LoVo (cell line): ENCODE measurements at places on chromosomes 4 and X.

- no peak for DNase-seq
These were observed 225.9 kb downstream of the NR3C2 start for GRCh38 chr4:148216321-148216720.

DNA sequence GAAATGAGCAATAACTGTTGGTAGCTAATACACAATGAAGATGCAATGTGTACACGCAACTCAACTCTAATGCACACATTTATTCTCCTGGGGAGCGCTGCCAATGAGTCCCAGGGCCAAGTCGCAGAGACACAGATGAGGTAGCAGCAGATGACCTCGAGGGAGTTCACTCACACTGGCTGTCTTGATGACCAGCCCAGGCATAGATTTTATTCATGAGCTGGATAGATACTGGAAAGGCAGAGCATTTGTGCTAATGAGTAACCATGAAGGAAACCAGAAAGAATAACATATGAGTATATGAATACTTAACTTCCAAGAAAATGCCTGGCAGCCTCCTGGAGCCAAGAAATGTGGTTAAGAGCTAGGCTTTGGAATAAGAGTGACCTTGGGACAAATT is 42.3 kb downstream of the RASL11B start:
- DNase-seq: no peak

- DNase-seq: no peak
These were observed 23.5 kb downstream of the CXCL8 start for GRCh38 chr4:73763877-73764276.

DNA sequence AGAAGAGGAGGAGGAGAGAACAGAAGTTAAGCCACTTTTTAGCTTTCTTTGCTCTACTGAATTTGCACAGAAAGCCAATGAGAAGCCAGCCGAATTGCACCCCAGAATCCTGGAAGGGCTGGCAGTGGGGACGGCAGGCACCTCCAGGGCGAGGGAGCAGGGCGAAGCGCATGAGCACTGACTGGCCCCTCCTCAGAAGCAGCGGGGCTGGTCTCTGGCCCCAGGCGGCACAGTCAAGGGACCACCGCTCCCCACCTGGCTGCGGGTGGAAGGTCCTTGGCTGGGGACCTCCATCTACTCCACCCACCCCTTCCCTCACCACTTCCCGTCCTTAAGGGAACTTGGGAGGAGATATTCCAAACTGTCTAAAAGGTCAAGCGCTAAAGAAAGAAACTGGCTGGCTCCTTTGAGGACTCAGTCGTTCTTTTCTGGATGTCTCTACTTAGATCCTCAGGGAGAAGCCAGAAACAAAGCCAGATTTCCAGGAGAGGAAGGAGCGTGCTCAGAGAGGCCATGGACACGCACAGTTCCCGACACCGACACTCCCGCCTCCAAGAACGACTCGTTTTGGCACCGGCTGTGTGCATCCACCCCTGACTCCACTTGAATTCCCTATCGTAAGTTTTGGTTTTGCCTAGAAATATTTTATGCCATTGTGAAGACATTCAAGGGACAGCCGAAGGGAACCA is 59.5 kb upstream of the CRMP1 start:
- DNase-seq: no peak

DNA sequence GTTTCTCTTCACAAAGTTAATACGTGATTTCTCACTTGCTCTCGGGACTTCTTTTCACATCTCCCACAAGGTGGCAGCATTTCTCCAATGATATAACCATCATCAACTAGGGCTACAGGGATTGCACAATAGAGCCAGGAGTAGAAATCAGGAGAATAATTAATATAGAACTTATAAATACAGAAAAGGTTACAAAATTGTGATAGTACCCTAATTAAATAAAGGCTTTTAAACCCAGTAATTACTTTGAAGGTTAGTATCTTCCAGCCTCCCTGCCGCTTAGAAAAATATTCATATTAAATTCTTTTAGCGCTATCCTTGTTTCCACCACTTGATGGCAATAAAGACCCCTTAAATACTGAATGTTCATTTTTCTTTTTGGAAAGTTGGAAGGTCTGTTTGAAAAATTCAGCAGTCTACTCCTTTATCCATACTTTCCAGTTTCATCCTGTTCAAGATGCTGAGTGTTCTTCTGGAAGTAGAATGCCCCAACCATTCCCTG is 65.8 kb downstream of the RASGEF1B start:
- DNase-seq: peak; percentile 82

DNA sequence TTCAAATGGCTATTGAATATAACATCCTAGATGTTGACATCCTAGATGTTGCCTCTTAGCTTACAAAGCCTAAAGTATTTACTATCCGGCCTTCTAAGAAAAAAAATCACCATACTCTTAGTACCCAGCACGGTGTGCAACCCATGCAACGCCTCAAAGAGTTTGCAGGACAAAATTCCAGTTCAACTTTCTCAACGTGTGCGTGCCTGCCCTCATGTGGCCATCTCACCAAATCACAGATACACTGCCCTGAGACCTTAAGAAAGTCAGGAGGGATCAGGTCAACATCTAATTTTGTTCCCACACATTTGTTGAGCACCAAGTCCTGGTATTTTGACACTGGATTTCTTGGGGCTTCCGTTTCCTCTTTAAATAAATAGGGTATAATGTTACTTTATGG is 68.3 kb downstream of the CRMP1 start:
- peak; percentile 3 for DNase-seq

DNA sequence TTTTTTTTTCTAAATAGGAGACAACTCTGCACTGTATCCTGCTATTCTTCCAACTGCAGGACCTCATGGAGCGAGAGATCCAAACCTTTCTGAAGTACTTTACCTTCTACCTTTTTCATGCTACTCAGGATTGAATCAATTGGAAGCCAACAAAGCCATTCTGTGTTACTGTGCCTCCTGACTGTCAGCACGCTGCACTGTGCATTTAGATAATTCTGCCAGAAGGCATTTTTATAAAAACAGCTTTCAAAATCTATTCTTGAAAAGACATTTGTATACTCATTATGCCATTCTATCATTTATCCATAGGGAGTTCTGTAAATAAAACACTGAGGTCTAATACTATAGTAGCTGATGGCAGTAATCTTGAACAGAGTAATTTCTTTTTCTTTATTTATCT is 142.8 kb downstream of the SLIT2 start:
- DNase-seq: no peak

DNA sequence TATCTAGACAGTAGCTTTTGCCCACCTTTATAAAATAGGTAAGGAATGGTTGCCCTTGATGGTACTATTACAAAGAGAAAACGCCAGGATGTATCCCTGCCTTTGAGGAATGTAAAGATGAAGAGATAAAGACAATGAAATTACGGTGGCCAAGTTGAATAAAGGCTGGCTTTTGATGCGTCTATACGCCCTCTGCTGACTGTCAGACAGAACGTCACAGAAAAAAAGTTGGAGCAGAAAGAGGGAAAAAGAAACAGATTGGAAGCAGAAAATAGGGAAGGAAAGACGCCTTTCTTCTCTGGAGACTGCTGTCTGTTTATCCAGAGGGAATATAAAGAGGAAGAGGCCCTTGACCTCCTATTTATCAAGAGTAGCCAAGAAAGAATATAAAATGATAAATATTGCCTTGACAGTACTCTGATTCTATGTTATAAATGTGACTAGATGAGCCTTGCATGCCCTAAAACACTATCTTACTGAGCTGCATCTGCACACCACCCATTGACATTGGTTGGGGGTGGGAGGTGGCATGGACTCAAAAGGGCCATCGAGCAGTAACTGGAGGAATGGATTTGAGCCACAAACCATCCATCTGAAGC is 30.6 kb downstream of the PCDH19 start:
- peak; percentile 8 for DNase-seq
